ENCODE measurements at places on chromosomes 16 and 17. TPM values are rescaled to one million over a fixed set of nuclear protein-coding genes. Genes with fewer than 3 reads are reported as not detected.
A peak's percentile ranks its signal among the peaks of the same experiment; 100 is the strongest.

METTL9 gene
- total RNA-seq: 136 TPM

EFCAB3 gene
- not detected for total RNA-seq

MLKL gene
- total RNA-seq: 6.8 TPM

KRT38 gene
- total RNA-seq: not detected

PYY gene
- not detected for total RNA-seq

KCTD19 gene
- 0.35 TPM for total RNA-seq

SKAP1 gene
- total RNA-seq: 0.85 TPM

NUBP2 gene
- total RNA-seq: 80.0 TPM

OTOP2 gene
- total RNA-seq: not detected

GRCh38 chr16:78297066-78297666 lies 197.7 kb downstream of the WWOX start:
- no peak for DNase-seq

DNA sequence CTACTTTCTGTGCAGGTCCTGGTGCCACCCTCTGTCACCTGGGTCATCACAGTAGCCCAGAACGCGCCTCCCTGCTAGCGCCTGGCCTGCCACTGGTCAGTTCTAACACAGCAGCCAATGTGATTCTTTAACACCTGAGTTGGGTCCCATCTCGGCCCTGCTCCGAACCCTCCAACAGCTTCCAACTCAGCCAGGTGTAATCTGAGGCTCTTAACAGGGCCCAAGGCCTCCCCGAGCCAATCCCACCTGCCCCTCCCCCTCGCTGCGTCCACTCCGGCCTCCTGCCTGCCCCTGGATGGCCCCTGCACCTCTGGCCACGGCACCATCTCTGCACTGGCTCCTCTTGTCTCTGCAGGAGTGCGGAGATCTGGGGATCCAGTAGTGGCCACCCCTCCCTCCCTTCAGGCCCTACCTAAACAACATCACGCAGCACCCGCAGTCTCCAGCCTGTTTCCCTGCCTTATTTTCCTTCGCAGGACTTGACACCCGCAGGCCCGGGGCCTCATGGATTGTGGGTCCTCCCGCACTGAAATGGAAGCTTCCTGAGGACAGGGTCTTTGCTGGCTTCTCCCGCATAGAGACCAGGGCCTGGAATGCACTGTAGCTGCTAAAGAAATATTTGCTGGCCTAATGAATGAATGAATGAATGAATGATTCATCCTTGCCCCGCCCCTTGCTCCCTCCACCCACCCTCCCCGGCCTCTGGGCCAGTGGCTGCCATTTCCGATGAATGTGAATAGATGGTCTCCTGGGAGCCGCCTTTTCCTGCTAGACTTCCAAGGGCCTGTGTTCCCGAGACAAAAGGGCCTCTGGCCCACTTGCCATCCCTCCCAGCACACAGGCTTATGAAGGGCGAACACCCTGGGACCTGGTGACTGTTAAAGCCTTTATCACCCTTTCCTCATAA lies 174.8 kb upstream of the FOXF1 start:
- no peak for DNase-seq

GRCh38 chr17:66549731-66550207 lies 247.4 kb downstream of the PRKCA start:
- DNase-seq: peak; percentile 63

- no peak for DNase-seq
Observed at GRCh38 chr16:79770244-79771064, 169.9 kb upstream of the MAF start.

DNA sequence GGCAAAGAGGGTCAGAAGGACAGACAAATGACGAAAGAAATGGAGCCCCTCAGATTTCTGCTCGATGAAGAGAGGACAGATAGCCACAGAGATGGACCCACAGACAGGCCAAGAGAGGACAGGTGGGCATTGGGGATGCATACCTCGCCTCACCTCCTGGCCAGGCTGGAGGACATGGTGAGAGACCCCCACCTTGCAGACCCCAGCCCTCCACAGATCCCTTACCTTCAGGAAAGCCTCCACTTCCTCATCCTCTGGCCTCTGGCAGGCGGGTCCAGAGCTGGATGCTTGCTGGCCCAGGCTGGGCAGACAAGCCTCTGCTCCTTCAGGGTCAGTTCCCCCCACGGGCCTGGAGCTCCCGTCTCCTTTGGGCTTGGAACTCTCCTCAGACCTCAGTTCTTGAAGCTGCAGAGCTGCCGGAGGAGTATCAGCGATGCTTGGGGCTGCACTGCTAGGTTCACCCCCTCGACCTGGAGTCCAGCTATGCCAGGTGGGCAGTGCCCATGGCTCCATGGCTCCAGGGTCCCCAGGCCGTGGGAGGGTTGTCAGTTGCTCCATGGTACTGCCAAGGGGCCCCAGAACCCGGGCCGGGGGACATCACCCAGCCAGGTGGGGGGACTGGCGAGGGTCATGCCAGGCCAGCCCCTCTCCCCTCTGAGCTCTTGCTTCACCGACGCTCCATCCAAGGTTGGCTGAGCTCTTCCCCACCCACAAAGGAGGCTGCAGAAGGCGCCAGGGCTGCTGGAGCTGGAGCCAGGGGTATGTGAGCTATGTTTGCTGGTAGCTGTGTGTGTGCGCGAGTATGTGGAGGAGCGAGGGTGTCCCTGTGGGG lies 1.0 kb downstream of the TSPOAP1 start:
- DNase-seq: no peak

DNA sequence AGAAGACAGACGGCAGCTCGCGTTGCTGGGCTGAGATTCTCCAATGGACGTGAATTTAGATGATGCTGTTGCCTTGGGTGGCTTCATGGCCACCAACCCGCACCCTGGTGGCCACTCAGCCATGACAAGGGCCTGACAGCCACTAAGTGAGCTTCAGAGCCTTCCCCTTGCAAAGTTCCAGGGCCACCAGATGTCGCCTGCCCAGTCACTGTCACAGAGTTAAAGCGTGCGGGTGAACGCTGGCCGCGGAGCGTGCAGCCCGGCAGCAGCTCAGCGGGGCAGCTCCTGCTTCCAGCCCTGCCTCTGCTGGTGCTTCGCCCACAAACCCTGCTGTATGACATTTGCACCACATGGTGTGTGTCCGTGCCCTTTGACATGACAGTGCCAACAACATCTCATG lies 13.3 kb upstream of the KREMEN2 start:
- no peak for DNase-seq

DNA sequence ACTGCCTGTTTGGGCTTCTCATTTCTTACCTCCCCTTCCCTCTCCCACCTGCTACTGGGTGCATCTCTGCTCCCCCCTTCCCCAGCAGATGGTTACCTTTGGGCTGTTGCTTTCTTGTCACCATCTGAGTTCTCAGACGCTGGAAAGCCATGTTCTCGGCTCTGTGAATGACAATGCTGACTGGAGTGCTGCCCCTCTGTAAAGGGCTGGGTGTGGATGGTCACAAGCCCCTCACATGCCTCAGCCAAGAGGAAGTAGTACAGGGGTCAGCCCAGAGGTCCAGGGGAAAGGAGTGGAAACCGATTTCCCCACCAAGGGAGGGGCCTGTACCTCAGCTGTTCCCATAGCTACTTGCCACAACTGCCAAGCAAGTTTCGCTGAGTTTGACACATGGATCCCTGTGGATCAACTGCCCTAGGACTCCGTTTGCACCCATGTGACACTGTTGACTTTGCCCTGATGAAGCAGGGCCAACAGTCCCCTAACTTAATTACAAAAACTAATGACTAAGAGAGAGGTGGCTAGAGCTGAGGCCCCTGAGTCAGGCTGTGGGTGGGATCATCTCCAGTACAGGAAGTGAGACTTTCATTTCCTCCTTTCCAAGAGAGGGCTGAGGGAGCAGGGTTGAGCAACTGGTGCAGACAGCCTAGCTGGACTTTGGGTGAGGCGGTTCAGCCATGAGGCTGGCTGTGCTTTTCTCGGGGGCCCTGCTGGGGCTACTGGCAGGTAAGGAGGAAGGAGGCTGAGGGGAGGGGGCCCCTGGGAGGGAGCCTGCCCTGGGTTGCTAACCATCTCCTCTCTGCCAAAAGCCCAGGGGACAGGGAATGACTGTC lies at the start of gene CD68:
CD68 (plus strand) TSS at position 638 of the 833 bp plus-strand sequence; CDS start at position 678, 40 bp downstream.
- DNase-seq: peak; percentile 95

- DNase-seq: no peak
Observed at GRCh38 chr17:38980490-38981217, 13.5 kb upstream of the FBXO47 start.

DNA sequence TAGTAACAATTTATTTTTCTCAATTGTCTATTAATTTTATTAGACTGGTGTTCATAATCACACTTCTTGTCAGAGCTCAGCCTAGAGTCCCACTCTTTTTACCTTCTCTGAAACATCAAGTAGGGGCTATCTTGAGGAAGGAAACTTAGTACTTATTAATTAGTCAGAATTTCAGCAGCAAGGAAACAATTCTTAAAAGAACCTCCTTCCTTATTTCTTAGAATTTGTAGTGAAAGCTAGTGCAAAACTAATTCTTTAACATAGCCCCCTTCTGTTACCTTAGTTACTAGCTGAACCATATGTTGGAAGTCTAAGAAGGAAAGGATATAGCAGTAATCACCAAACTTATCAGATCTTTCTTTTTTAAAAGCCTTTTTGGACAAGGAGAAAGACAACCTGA lies 35.2 kb downstream of the MAP2K4 start:
- DNase-seq: no peak

GRCh38 chr16:86697715-86698114 lies 119.4 kb downstream of the FOXL1 start:
- no peak for DNase-seq

- peak; percentile 57 for DNase-seq
Observed at GRCh38 chr17:43010667-43011308, 4.2 kb downstream of the IFI35 start.

DNA sequence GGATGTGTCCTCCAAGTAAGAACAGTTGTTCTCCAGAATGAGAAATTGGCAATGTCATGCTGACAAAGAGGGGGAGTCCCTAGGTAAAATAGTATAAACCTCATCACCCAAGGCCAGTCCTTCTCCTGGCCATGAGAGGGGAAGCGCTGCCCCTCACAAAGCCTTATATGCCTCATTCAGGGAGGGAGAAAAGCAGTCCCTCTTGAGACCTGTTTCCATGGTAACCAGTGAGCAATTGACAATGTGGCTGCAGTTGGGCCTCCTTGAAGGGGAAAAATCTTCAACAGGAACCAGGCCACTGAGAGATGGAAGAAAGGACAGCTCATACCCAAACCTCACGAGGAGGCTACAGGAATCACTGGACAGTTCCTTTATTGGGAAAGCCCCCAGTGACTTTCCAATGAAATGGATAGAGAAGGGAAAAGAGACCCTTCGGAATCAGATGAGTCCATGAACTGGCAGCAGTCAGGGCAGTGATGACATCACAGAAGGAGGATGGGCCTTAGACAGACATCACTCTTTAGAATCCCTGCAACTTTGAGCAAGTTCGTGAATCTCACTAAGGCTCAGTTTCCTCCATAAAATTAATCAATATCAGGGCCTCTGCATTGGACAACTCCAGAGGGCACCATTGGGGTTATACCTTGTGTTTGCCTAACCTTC lies 275.7 kb downstream of the TOX3 start:
- DNase-seq: no peak

GRCh38 chr16:52584354-52585320 lies 37.7 kb upstream of the TOX3 start:
- DNase-seq: no peak

- DNase-seq: no peak
Observed at GRCh38 chr16:76195056-76195455, 82.1 kb upstream of the CNTNAP4 start.

DNA sequence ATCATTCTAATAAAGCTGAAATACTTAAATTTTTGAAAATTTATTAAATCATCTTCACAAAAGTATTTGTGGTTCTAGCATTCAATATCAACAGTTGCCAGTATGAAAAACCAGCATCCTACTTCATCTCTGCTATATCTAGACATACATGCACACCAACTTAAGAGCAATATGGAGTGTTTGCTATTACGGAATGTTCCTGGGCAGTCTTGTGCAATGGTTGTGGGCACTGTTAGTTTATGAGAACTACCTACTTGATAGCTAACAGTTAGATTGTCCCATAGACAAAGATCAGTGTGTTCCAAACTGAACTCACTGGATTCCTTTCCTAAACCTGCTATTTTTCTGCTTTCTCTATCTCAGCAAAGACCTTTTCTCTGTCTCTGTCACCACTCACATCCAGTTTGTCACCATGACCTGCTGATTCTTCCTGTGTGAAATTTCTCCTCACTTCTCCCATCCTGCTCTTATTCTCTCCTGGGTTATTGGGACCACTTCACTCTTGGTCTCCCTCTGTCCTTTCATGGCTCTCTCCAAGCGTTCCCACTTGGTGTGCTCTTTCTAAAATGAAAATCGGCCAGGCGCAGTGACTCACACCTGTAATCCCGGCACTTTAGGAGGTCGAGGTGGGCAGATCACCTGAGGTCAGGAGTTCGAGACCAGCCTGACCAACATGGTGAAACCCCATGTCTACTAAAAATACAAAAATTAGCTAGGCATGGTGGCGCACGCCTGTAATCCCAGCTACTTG lies 27.7 kb downstream of the CNTROB start:
- no peak for DNase-seq

GRCh38 chr17:34579017-34579946 lies at the start of gene TMEM132E:
TSS of gene TMEM132E (plus strand) at chr17:34579582. CDS start at chr17:34581077, 1,495 bp downstream.
- no peak for DNase-seq

DNA sequence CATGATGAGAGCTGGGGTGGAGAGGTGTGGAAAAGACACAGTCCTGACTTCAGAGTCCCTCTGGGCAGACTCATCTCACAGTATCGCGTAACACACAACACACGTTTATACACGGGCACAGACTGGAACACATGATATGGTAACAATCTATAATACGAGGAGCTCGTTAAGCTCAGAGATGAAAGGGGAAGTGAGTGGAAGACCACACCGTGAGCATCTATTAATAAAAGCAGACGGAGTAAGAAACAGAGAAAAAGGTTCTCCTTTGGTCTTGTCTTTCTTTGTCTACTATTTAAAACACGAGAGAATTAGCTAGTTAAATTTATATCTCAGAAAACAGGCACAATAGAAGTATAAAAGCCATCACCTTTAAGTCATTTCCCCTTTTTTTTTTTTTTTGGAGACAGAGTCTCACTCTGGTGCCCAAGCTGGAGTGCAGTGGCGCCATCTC lies 13.5 kb downstream of the ANKRD11 start:
- no peak for DNase-seq

DNA sequence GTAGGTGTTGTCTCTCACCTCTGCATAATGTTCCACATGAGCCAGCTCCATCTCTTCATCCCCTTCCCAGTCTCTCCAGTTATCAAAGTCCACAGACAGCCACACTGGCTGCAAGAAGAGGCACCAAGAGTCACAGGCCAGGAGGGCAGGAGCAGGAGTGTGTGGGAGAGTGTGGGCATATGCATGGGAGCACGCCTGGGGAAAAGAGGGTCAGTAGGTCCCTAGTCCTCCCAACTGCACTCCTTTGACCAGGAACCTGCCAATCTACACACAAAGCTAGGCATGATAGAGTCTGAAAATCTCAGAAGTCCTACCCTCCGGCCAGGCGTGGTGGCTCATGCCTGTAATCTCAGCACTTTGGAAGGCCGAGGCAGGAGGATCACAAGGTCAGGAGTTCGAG lies 7.3 kb upstream of the AARSD1 start:
- no peak for DNase-seq
